NCI-H1092 (cell line): ENCODE measurements at places on chromosomes 6 and 20.
A peak's percentile ranks its signal among the peaks of the same experiment; 100 is the strongest.

DNA sequence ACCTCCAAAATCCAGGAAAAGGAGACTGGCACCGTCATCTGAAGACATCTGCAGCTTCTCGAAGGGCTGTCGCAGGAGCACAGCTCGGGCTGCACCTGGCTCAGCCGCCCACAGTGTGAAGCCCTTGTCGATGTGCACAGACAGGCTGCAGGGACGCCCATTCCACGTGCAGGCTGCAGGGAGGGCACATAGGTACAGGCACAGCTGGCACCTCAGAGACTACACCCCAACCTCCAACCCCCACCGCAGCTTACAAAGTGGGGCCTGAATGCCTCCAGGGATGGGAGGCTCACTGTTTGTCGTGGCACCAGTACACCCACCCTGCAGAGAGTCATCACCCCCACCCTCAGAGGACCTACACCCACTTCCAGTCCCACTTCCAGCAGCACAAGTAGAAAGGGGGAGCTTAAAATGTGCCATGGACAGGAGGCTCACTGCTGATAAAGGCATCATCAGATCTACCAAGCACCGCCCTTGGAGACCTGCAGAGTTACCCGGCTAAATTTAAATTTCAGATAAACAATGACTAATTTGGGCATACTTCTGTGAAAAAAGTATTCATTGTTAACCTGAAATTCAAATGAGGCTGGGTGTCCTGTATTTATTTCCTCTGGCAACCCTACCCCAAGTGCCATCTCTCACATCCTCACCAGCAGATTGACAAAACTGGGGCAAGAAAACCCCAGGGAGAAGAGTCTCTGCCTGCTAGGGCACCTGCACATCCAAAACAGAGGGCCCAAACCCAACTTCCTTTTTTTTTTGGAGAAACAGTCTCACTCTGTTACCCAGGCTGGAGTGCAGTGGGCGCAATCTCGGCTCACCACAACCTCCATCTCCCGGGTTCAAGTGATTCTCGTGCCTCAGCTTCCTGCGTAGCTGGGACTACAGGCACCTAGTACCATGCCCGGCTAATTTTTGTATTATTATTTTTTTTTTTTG lies 7.7 kb upstream of the CDK5RAP1 start:
- no peak for DNase-seq

- no peak for DNase-seq
Observed at GRCh38 chr20:54914995-54915394, 439.6 kb downstream of the DOK5 start.

GRCh38 chr6:111367393-111368088 lies 115.5 kb downstream of the REV3L start:
- no peak for DNase-seq

GRCh38 chr20:60046011-60046413 lies 87.8 kb downstream of the CDH26 start:
- no peak for DNase-seq

GRCh38 chr20:52160621-52161204 lies 30.9 kb downstream of the ZFP64 start:
- no peak for DNase-seq

- DNase-seq = no peak
Observed at GRCh38 chr6:52661551-52661950, 9.4 kb upstream of the TMEM14A start.

DNA sequence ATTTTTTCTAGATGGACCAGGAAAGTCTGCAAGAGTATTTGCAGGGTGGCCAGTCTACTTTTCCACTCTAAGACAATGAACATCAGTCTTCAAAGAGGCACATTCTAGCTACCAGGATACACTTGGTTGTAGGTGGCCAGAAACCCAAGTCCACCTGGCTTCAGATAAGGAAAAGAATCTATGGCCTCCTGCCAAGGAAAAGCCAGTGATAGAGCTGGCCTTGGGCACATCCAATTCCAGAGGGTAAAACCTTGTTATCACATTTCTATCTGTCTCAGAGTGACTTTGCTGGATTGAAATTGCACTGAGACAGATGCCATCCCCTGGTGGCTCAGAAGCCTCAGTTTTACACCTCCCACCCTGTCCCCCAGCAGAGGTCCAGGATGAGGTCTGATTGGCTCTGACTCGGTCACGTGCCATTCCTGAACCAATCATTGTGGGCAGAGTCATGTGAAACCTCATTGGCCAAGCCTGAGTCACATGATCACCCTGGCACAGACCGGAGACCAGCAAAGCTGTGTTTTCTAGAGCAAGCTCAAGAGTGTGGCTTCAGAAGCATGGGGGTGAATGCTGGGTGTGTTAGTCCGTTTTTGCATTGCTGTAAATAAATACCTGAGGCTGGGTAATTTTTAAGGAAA lies 497.4 kb upstream of the SULF2 start:
- DNase-seq = no peak

DNA sequence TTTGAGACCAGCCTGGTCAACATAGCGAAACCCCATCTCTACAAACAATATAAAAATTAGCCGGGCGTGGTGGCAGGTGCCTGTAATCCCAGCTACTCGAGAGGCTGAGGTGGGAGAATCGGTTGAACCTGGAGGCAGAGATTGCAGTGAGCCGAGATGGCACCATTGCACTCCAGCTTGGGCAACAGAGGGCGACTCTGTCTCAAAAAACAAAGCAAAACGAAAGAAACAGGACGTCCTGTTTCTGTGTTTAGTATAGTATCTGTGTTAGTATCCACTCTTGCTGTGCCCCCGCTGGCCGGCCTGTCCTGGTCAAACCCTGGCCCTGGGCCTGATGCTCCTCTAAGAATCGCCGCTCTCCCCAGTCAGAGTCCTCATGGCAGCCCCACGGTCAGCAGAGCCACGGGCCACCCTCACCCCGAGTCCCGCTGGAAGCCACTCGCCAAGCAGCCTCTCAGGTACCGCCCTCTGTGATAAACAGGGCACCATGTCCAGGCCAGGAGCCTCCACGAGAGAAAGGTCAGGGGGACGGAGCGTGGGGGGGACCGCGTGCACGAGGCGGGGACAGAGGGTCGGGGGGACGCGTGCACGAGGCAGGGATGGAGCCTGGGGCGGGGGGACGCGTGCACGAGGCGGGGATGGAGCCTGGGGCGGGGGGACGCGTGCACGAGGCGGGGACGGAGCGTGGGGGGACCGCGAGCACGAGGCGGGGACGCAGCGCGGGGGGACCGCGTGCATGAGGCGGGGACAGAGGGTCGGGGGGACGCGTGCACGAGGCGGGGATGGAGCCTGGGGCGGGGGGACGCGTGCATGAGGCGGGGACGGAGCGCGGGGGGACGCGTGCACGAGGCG lies 384.5 kb downstream of the SMOC2 start:
- no peak for DNase-seq

DNA sequence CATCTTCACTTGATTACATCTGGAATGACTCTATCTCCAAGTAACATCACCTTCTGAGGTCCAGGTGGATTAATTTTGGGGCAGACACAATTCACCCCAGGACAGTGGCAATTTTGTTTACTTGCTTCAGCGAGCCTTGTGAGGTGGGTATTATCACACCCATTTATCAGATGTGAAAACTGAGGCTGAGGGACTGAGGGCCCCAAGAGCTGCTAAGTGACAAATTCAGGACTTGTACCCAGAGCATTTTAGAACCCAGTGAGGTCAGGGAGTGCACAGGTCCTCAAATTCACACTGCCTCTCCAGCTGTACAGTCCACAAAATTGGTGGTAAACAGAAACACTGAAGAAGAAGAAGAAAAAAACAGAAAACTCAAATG lies 125.2 kb upstream of the PMEPA1 start:
- no peak for DNase-seq

DNA sequence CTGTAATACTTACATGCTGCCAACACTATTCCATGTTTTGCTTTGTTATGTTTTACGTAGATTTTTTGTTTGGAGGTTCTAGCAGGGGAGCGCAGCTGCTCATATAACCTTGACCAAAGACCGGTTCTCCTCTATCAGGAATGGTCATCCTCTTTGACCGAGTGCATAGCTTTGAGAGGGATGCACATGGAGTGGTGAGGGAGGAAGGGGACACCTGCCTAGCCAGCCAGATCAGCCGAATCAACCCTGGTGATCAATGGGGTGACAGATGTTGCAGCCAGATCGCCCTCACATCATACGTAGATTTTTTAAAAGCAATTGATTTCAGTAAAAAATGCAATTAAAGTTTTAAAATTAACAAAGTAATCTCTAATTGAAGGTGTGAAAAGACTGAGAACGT lies 6.3 kb downstream of the DSTN start:
- no peak for DNase-seq

DNA sequence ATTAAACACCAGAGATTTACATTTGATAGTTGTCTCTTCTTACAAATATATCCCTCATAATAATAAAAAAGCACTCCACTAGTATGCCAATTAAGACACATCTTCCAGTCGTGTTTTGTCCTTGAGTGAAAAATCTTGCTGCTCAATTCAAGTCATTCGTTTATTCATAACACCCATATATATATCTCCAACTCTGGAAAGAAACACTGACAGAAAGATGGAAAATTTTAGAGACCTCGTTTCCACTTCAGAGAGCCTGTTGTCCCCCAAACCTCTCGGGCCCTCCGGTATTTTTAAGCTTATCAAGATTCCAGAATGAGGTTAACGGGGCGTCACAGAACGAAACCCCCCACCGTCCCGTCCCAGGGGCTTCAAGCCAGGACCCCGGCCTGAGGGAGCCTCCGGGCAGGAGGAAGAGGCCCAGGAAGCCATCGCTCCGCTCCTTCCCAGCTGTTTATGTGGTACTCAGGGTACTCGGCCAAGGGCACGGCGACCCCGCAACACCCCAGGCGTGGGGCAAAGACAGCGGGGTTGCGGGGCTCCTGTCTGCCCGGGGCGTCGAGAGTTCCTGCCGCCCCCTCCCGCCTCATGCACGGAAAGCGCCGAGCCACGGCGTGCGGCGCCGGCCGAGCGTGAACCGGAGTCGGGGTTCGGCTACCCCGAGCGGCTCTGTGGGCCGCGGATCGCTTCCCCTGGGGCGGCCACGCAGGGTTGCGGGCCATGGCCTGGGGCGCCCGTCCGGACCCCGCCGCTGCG lies 623 bp upstream of the SNX9 start:
- no peak for DNase-seq

DNA sequence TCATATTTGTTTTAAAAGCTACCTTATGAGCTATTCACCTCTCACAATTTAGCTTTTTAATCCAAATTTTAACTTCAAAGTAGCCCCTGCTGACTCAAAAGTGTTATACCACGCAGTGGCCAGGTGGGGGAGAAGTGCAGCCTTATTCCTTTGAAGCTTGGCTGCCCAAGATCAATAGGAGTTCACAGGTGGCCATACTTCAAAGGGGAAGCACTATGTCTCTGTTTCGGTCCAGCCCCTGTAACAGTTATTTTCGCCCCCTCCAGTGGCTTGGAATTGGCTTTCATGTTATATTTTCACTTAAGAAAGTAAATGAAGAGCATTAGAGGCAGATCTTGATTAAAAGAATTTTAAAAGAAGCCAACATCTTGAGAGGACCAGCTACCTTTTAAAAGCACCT lies 608.4 kb downstream of the EPHA7 start:
- peak; percentile 32 for DNase-seq

DNA sequence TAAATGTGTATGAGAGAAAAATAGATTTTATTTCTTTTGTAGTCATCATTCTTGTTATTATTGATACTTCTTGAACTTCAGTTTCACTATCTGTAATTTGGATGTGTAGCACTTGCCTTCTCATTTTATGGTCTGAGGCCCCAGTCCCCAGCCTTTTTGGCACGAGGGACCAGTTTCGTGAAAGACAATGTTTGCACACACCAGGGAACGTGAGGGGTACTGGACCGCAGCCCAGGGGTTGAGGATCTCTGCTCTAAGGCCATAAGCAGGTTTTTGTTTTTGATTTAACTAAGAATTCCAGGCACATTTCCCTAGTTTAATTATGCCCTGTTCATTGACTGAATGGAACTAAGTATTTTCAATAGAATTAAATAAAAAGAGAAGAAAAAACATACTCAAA lies 261.5 kb downstream of the BMP2 start:
- no peak for DNase-seq

- no peak for DNase-seq
Observed at GRCh38 chr6:125754566-125754965, 5.1 kb downstream of the HEY2 start.

DNA sequence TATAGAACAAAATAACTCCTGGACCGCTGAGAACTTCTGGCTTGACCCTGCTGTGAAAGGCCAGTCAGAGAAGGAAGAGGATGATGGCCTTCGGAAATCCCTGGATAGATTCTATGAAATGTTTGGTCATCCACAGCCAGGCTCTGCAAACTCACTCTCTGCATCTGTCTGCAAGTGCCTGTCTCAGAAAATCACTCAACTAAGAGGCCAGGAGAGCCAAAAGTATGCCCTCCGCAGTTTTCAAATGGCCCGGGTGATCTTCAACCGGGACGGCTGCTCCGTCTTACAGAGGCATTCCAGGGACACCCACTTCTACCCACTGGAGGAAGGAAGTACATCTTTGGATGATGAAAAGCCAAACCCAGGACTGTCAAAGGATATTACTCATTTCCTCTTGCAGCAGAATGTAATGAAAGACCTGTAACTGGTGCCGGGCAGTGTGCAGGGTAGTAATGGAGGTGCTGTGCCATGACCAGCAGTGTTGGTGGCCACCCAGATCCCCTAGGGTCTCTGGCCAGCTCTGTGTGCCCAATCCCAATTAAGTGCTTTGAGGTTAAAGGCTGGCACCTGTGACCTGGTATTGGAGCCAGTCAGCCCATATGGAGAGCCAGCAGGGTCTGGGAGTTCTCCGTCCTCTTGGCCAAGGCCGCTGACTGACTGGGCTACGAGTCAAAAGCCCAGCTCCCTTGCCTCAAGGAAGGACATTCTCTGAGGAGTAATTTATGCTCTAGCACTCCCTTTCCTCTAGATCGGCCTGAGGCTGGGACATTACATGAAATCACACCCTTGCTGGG lies 87.1 kb downstream of the TRMT6 start:
- DNase-seq = no peak

DNA sequence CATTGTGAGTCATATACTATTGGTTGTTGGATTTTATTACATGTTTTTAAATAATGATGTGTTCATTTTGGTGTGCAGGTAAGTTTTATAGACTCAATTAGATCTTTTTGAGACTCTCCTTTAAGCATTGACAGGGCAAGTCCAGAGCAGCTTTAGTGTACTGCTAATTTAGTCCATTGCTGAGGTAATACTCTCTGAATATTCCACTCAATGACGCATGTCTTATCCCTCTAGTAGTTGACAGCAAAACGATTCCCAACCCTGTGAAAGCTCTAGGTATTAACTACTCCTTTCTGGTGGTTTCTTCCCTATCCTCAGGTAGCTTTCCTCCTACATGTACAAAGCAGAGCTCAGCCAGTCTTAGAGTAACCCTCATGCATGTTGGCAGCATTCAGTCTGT lies 373.5 kb upstream of the MAP3K7 start:
- DNase-seq = no peak

- no peak for DNase-seq
Observed at GRCh38 chr6:16578695-16579285, 182.5 kb downstream of the ATXN1 start.
